ENCODE measurements at places on chromosomes 7 and 10.
A peak's percentile ranks its signal among the peaks of the same experiment; 100 is the strongest.

DNA sequence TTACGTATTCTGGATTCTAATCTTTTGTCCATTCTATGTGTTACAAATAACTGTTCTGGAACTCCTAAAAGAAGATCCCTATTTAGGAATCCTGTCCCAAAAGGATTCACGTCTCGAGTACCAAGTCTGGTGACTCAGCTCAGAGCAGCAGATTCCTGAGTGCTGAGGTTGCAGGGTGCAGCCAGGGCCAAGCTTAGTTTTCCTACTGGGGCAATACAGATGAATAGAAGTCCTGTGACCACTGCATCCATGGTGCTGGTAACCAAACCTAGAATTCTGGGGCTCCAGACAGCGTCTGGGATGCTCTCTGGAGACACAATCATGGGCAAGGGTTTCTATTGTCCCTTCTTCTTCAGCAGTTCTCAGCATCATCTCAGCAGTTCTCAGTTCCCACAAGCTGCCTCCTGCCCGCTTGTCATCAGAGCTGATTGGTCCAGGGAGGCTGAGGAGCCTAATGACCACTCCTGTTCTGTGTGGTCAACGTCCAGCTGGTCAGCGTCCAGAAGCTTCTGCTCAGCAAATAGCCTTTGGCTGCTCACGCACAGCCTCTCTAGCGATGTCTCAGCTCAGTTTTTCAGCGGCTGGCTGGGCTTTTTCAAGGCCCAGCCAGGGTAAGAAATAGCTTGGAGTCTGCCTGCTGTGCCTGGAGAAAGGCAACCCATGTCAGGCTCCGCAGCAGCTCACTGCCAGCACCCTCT lies 50.4 kb upstream of the C7orf33 start:
- no peak for DNase-seq

GRCh38 chr10:132400547-132401151 lies 3.6 kb downstream of the PWWP2B start:
- peak; percentile 53 for DNase-seq

- DNase-seq: no peak
These were observed 4.5 kb downstream of the FAM180A start for GRCh38 chr7:135743907-135744731.

DNA sequence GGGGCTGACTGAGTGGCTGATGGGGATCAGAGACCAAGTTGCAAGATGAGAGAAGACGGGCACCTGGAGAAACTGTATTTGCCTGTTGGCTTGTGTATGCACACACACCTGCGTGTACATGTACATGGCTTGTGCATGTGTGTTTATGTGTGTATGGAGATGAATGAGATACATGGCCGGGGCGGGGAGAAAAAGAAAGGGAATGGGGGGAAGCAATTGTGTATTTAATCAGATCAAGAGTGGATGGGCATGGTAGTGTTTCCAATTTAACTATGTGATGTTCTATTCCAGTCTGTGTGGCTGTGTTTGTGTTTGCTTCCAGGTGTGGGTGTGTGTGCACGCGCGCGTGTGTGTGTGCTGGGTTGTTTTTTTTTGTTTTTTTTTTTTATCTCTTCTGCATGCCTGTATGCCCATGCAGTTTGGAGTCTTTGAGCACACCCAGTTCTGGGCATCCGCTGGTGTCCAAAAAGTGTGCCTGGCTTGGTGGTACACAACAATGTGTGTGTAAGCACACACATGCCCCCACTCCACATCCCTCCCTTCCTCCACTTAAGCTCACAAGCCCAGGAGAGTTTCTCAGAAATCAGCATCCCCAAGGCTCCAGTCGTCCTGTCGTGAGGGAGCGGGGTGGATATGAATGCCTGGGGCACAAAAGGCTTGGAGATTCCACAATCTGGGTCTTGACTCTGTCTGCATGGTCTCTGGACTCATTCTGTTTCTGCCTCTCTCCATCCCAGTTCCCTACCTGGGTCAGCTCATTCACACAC lies 2.5 kb upstream of the VGF start:
- no peak for DNase-seq

DNA sequence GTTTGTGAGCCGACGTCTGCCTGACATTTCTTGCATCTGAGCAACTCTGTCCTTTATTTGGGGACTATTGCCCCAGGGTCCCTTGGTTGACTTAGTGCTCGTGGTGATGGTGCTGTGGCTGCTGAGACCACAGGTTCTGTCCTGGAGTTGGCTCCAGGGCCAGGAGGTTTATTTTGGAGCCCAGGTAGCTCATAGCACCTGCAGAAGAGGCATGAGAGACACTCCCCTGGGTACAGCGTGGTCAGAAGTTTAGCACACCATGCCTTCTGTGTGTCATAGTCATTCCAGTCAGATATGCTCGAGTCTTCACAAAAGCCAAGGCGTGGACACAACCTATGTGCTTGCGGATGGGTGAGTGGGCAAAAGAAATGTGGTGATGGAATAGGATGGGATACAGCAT lies 496.9 kb downstream of the TCERG1L start:
- no peak for DNase-seq

GRCh38 chr10:118968060-118968459 lies 61.5 kb upstream of the NANOS1 start:
- DNase-seq: no peak

DNA sequence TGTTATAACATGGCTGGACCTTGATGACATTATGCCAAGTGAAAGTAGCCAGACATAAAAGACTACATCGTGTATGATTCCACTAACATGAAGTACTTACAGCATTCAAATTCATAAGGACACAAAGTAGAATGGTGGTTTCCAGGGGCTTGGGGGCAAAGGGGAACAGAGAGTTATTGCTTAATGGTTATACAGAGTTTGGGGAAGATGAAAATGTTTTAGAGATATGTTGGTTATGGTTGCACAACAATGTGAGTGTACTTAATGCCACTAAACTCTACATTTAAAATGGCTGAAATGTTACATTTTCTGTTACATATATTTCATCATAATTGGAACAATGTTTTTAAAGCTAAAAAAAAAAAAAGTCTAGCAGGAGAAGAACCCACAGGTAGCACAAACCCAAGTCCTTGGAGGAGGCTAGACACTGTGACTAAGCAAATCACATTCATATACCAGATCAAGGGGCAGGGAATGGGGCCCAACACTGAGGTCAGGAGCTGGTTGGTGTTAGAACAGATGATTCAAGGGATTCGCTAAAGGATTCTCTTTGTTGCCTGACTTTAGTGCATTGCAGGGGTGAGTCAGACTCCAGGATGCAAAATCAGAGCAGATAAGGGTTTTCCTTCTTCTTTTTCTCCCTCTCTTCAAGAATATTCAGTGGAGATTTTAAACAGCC lies 25.1 kb upstream of the AOAH start:
- peak; percentile 66 for DNase-seq

DNA sequence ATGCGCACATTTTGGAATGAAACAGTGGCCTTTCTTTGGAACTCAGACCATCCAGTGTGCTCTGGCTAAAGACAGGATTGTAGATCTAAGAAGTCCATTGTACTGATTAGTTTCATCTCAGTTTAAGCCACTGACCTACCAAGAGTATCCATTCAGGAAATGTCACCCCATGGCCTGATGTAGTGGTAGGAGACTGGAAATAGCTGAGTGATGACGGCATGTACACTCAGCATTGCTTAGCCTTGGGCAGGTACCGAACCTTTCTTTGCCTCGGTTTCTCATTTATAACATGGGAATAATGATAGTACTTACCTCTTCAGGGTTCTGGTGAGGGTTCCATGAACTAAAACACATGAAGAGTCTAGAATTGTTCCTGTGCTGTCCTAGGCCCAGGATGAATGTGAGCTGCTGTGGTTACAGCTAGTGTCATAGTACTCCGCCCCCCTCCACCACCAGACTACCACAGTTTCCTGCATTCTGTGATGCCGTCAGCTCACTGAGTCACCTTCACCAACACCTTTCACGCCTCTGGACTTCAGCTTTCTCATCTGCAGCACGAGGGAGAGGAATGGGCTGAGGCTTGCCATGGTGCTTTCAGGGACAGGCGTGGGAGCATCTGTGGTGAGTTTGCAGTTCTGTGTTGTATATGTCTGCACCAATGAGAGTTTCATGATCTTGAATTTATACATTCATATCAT lies 484.0 kb upstream of the GALNT17 start:
- DNase-seq: peak; percentile 5

- DNase-seq: peak; percentile 88
These were observed 70.8 kb downstream of the SGMS1 start for GRCh38 chr10:50552771-50553535.

DNA sequence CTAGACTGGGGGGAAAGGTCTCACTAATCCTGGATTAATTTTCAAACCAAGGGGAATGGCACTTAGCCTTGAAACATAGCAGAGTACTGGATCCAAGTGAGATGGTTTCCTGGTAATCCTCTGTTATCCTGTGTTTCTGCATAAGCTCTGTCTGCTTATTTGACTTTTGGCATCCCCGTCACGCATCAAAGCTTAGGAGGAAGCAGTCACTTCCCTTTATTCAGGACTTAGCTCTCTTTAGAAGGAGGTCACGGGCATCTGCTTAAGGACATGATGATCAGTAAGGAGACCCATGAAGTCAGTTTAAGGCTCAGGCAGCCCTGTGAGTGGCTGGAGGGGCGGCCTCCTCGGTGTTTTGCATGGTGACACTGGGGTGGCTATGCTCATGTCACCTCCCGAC lies 30.0 kb downstream of the TSPAN15 start:
- DNase-seq: peak; percentile 22

- peak; percentile 76 for DNase-seq
These were observed 196.9 kb upstream of the RHOBTB1 start for GRCh38 chr10:61140765-61141392.

DNA sequence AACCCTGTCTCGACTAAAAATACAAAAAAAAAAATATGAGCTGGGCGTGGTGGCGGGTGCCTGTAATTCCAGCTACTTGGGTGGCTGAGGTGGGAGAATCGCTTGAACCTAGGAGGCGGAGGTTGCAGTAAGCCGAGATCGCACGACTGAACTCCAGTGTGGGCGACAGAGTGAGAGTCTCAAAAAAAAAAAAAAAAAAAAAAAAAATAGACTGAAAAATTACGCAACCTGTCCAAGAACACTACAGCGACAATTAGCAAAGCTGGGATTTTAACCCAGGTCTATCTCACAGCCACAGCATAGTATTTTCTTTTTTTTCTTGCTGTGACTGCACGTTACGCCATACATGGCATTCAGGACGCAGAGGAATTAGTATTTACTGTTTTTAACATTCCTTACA lies 1.1 kb upstream of the RABGEF1 start:
- DNase-seq: no peak

- DNase-seq: no peak
These were observed 14.3 kb upstream of the ZMIZ1 start for GRCh38 chr10:79054203-79055099.

GRCh38 chr7:119270045-119270464 lies 1002.9 kb upstream of the KCND2 start:
- DNase-seq: peak; percentile 83

- DNase-seq: no peak
These were observed 166.2 kb downstream of the RAPGEF5 start for GRCh38 chr7:22190736-22191135.

GRCh38 chr10:28147706-28148105 lies 148.8 kb upstream of the ODAD2 start:
- no peak for DNase-seq

DNA sequence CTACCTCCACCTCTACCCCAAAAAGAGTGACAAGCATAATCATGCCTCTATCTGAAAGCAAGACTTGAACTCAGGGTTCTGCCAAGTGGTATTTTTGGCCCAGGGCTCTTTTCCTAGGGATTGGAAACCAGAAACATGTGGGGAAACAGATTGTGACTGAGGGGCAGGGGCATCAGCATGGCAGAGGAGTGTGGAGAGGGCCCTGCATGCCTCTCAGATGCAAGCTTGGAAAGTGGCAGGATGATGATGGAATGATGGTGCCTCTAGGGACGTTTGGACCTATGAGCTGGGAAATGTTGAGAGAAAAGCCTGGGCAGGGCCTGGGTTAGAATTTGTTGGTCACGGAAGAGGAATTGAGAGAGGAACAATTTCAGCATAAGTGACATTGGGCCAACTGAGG lies 78.4 kb upstream of the LEP start:
- DNase-seq: no peak

- no peak for DNase-seq
These were observed 372.4 kb downstream of the SFMBT2 start for GRCh38 chr10:7038416-7038815.

DNA sequence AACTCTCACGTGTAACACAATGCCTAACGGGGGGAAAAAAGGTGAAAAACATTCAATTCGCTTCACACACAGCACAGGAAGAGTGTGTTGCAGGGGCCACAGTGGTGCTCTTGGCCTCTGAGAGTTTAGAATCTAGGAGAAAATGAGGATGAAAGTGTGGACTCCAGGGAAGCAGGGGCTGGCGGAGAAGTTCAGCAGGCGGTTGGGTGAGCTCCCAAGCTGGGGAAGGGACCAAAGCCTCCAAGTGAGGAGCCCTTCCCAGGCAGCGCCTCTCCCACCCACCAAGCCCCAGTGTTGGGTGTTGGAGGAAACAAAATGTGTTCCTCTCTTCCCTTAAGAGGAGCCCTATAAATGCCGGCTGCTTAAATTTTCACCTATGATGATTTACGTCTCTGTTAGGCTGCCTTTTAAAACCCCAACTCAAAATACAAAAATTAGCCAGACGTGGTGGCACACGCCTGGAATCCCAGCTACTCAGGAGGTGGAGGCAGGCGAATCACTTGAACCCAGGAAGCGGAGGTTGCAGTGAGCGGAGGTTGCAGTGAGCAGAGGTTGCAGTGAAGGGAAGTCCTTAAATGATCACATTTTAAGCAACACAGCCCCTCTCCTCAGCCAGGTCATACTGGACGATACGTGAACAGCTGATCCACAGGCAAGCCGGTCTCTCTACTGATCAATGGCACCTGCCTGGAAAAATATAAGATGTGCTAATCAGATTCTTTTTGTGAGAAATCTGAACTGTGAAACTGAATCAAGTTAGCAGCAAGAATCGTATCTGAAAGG lies 735.2 kb downstream of the PARD3 start:
- no peak for DNase-seq

Data from hematopoietic multipotent progenitor cell treated with erythropoietin and hydrocortisone succinate and interleukin-3 and kit ligand, for 6 days (in vitro differentiated cells).